ENCODE measurements at places on chromosomes 1 and 21. TPM values are rescaled to one million over a fixed set of nuclear protein-coding genes. Genes with fewer than 3 reads are reported as not detected.

DNA sequence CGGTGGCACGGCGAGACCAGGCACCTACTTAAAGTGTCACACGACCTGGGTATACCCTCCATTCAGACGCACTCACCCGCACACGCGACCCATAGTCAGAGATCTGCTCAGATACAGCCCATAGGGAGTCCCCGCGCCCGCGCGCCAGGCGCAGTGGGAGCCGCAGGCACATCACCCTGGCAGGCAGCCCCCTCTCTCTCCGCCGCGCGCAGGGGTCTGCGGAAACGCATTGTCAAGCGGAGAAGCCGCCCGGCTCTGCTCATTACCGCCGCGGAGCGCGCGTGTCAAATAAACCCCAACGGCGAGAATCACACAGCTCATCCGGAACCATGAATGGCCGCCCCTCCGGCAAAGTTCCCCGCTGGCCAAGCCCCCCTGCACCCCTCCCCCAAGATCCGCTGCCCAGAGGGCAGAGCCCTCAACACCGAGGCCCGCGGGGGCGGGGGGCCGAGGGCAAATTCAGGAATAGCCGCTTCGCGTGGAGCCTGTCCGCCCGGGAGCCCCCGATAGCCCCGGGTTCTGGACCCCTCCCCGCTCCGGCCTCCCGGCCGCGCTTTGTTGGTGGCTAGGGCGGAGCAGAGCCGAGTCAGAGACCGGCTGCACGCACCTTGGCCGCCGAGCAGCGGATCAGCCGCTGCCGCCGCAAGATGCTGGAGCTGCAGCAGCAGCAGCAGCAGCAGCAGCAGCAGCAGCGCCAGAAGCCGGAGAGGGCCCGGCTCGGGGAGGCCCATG, 522 bp downstream of the LRP8 start:
- DNase-seq = no peak

GRCh38 chr1:225765982-225766674, 11.5 kb upstream of the SRP9 start:
- no peak for DNase-seq

- no peak for DNase-seq
These were observed 559.8 kb upstream of the USP24 start for GRCh38 chr1:55775007-55775406.

Gene C1orf141
- total RNA-seq = not detected

Measured in kidney epithelial cell (primary cell).